ENCODE measurements at places on chromosomes 13 and 19.

GRCh38 chr19:17209126-17210036 is 5.8 kb upstream of the USE1 start:
- DNase-seq: peak; percentile 41

- DNase-seq: no peak
Observed at GRCh38 chr19:18289471-18290301, 8.3 kb upstream of the JUND start.

DNA sequence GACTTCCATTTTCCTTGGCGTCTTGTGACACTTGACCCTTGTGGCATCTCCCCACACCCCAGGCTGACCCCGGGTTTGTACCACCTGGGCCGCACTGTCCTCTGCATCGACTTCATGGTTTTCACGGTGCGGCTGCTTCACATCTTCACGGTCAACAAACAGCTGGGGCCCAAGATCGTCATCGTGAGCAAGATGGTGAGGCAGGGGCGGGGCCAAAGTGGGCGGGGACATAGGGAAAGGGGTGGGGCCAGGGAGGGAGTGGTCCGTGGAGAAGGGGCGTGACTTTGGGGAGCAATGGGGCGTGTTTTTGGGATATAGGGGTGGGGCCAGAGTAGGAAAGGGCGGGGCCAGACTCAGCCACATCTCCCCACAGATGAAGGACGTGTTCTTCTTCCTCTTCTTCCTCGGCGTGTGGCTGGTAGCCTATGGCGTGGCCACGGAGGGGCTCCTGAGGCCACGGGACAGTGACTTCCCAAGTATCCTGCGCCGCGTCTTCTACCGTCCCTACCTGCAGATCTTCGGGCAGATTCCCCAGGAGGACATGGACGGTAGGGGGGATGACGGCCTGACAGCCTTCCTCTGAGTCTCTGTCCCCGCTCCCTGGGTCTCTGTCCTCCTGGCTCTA is 42.8 kb downstream of the TRPM4 start:
- peak; percentile 73 for DNase-seq

GRCh38 chr13:106349080-106349931 is 186.2 kb downstream of the EFNB2 start:
- DNase-seq: peak; percentile 49

- no peak for DNase-seq
Observed at GRCh38 chr13:33379608-33380007, 94.1 kb upstream of the STARD13 start.

GRCh38 chr19:679418-680286 is 3.5 kb downstream of the FSTL3 start:
- DNase-seq: peak; percentile 69

- no peak for DNase-seq
Observed at GRCh38 chr19:17953869-17954268, 13.0 kb upstream of the KCNN1 start.

DNA sequence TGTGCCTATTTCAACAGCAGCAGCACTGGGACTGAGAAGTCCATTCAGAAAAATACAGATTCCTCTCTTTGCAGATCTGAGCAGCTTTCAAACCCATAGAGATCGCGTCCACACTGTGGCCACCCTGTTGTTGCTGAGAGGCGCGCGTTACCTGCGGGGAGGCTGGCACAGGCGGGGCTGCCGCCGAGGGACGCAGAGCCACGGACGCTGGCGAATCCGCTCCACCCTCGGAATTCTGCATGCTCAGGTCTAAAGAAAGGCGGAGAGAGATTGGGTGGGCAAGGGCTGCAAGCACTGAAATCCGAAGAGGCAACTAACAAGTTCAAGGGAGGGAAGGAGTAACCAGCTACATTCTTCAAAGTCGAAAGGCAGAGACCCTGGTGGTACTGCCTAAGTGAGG is 63.0 kb downstream of the RFX2 start:
- no peak for DNase-seq

DNA sequence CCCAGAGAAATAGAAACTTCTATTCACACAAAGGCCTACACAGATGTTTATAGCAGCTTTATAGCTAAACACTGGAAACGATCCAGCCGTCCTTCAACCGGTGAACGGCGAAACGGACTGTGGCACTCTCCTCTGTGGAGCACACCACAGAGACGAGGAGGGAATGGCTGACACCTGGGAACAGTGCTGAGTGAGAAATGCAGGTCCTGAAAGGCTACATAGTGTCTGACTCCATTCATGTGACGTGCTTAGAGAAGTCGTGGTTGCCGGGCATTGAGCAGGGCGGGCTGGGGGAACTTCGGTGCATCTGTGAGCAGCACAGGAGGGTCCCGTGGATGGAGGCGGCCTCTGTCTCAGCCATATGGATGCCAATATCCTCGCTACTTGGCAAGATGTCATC is 3.1 kb upstream of the GRK1 start:
- DNase-seq: no peak

DNA sequence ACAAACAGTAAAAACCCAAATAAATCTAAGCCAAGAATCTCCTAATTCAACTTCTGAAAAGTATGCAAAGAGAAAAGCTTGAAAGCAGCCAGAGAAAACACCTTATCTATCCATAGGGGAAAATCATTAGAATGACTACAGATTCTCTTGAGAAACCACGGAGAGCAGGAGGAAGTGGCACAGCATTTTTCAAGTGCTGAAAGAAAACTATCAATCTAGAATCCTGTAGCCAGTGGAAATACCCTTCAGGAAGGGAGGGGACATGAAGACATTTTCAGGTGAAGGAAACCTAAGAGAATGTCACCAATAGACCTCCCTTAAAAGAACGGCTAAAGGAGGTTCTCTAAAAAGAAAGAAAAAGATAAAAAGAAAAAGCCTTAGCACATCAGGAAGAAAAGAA is 66.2 kb upstream of the XPO4 start:
- no peak for DNase-seq

- DNase-seq: no peak
Observed at GRCh38 chr19:41399091-41399490, 1.5 kb downstream of the BCKDHA start.

GRCh38 chr13:55869648-55870047 is 1271.1 kb upstream of the PRR20A start:
- DNase-seq: no peak

- DNase-seq: no peak
Observed at GRCh38 chr19:34573226-34573864, 91.8 kb downstream of the WTIP start.
